Stimulated activated CD8-positive, alpha-beta memory T cell treated with anti-CD3 and anti-CD28 coated beads, Interleukin-12 subunit alpha, Interleukin-12 subunit beta, amount 100 ng/mL, for 4 hours (primary cell): ENCODE measurements at places on chromosomes 16 and 17.

- no peak for DNase-seq
These were observed 481 bp upstream of the GLTPD2 start for GRCh38 chr17:4788159-4788806.

DNA sequence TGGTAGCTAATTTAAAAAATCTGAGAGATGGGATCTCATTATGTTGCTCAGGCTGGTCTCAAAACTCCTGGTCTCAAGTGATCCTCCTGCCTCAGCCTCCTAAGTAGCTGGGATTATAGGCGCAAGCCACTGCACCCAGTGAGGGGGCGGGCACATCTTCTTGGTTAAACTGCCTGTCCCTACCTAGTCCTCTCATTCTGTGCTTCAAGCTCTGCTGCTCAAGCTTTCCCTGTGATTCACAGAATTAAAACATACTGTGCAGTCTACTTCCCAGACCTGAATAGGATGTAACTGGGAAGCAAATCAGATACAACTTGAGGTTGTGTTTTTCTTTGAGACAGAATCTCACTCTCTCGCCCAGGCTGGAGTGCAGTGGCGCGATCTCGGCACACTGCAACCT is 2.3 kb downstream of the MRPL38 start:
- no peak for DNase-seq

DNA sequence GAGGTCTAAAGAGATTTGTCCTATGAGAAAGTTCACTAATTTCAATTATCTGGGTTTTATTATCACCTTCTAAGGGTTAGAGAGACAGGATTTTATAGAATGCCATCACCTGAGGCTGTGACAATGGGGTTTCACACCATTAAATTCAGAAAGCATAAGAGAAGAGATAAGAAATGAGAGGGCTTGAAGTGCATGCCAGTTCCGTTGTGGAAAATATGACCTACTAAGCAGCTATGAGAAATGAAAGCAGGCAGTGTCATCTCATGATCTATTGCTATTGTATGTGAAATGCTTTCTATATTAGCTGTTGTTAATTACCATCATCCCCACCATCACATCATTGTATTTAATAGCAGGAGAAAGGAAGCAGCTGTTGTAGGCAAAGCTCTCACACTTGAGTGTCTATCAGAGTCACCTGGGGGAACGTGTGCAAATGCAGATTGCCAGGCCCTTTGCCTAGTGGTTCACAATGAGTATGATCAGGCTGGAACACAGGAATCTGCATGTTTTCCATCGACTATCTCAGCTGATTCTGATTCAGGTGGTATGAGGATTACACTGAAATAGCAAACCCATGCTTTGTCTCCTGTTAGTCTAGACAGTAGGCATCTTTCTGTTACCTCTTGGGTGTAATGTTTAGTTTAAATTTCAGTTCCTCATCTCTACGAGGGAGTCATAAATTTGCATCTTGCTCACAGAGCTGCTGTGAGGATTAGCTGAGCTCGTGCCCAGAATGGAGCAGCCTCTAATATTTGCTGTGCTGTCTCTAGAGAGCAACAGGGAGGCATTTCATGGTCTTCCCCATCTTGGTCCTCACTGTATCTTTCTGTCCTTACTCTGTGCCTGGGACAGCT is 256.4 kb downstream of the CDH13 start:
- no peak for DNase-seq

GRCh38 chr17:76078860-76079534 is at the start of gene ZACN:
Gene ZACN, plus strand, starts transcription at chr17:76079182. Its CDS starts 83 bp downstream, at chr17:76079265.
- no peak for DNase-seq

DNA sequence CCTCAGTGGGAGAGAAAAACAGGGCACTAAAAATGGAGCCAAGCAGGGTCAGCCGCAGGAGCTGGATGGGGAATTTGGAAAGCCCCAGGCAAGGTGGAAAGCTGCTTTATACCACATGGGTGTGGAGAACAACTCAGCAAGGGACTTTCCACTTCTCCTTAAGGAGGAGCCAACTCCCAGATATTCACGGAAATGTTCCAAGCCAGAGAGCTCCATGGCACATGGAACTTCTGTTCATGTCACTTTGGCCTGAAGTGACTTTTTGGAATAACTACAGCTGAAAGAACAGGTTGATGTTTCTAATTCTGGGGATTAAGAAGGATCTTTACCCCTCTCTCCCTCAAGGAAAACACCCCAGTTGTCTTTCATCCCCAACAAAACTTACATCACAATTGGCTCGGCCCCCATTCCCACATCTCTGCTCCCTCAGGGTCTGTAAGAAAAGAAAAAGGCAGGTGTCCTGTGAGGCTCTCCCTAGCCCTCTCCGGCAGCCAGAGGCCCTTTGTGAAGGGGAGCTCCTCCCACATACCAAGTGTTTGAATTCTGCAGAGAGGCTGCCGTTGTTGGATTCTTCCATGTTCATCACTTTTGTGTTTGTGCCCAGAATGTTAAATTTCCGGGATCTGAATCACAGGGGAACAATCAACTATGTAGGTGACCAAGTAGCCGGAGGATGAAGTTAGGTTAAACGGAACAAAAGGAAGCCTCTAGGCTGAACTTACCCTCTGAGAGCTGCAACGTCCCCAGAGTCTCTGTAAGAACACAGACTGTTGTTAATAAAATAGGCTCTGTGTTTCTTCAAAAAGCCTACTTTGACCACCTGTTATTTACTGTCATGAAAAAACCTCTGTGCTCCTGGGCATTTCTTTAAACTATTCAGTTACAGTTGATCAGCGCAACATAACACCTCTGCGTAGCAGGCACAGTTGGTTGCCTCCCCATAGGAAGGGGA is 41.0 kb downstream of the STAT5A start:
- DNase-seq: no peak

DNA sequence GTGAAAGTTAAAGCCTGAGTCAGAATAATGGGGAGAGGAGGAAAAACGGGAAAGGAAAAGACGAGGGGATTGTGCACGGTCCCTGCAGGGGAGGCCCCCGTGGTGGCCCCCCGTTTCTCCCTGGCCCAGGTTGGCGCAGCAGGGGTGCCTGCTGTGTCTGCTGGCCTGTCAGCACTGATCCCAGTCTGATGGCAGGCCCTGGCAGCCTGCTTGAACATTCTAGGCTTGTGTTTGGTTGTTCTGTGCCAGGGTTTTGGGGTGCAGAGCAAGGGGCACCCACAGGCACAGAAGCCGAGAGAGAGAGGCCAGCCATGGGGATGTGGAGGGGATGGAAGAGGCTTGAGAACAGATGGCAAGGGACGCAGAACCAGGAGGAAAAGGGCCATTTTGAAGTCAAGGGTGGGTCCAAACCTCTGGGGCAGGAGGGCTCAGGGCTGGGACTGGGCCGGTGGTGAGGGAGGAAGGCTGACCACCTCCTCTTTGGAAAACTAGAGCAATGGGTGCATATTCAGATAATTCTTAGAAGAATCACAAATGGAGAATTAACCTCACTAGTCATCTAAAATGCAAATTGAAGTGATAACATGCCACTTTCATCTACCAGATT is 35.9 kb downstream of the TBX4 start:
- no peak for DNase-seq

DNA sequence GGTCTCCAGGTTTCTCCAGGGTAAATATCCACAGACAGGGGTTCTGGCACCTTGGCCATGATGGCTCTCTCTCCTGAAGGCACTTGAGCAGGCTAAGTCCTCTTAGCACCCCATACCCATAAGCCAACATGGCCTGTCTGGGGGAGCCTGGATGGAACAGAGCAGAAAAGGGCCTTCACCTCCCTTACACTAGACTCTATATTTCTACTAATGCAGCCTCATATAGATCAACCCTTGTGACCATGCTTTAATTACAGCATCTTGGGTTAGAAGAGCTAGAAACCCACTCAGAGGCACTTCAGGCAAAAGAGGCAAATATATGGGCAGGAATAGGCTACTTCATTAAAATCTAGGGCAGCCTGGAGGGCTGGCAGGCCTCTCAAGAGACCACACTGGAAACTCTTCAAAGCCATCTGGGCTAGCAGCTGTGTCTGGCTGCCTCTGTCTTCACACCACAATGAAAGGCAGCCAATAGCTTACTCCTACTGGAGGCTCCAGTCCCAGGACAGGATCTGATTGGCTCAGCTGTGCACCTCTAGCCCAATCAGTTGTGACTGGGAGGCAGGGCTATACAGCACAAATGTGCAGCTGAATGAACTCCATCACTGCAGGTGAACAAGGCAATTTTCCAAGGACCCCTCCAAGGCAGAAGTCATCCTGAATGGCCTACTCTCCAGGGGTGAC is 4.7 kb upstream of the CDT1 start:
- DNase-seq: no peak

- no peak for DNase-seq
These were observed 20.9 kb downstream of the SOCS1 start for GRCh38 chr16:11234884-11235702.

DNA sequence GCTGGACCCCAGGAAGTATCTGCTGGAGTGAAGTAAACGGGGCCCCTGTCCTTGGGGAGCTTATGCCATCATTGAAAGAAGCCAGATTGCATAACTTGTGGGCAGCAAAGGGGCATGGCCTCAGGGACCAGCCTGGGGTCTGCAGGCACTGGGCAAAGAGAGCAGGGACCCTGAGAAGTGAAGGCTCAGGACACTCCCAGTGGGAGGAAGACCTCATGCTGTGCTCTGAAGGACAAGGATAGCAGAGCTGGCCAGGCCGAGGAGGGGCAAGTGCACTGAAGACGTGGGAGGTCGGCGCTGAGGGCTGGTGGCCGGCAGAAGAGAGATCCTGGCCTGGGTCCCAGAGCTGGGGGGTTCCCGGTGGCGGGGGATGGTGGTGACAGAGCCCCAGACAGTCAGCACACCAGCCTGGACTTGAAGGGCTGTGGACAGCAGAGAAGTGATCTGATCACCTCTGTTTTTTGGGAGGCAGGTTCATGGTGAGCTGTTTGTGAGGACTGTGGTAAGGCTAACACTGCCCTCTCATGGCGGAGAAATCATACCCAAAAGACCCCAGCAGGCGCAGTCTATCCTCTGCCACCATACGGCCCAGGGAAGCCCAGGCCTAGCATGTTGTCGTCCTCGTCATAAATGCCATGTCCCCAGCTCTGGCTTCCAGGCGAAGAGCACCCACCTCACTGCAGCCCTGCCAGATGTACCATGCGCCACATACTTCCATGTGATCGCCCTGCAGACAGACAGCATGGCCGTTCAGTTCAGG is 7.1 kb upstream of the CNP start:
- no peak for DNase-seq

GRCh38 chr17:74957935-74958740 is 14.4 kb downstream of the HID1 start:
- peak; percentile 58 for DNase-seq

DNA sequence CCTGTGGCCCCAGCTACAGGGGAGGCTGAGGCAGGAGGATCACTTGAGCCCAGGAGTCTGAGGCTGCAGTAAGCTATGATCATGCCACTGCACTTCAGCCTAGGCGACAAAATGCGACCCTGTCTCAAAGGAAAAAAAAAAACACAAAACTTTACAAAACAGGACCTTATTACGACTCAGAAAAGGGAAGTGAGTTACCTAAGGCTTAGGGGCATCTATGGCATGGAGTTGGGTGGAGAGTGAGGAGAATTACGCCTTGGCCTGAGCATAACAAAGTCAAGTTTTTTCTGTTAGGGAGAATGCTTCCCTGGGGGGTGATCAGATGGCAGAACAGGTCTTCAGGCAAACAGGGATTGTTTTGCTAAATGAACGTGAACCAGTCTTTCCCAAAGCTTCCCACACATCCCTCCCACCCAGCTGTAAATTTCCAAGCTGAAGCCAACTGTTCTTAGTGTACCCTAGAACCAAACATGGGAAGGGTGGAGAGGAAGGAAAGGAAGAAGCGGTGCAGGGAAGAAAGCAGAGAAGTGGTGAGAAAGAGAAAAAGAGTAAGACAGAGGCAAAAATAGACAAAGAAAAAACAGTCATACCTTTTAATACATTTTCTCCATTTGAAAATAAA is 24.6 kb upstream of the TNRC6C start:
- no peak for DNase-seq

- DNase-seq: no peak
These were observed 8.3 kb upstream of the ITGA2B start for GRCh38 chr17:44397479-44398440.
